ENCODE measurements at places on chromosomes 2 and 18. TPM values are rescaled to one million over a fixed set of nuclear protein-coding genes. Genes with fewer than 3 reads are reported as not detected.

Gene CCDC74A
- 65.7 TPM for polyA plus RNA-seq

Gene GMCL1
- 16.9 TPM for polyA plus RNA-seq

DNA sequence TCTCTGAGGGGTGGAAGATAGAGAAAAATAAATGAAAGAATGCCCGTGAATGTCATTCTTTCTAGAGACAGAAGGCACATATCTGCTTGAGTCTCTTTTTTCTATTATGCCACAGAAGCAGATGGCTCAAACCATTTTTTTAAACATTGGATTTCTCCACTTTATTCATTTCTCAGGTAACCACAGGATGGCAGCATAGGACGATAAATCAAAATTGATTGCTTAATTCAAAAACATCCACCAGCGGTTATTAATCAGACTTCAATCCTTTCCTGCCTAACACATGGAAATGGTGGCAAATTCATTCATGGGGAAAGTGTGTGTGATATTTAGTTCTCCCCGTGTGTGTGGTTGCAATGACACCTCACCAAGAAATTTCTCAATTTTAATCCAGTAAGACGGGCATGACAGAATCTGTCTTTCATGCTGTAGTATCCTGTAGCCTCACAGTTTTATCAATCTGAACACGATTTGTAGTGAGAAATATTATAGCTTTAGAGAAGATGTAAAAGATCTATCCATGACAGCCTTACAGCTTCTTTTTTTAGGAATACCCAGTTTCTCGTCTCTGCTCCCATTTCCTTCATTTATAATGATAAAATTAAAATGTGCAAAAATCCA lies 72.2 kb downstream of the DSC3 start:
- DNase-seq = no peak

- DNase-seq = no peak
Observed at GRCh38 chr2:68463287-68463877, 3.7 kb downstream of the FBXO48 start.

DNA sequence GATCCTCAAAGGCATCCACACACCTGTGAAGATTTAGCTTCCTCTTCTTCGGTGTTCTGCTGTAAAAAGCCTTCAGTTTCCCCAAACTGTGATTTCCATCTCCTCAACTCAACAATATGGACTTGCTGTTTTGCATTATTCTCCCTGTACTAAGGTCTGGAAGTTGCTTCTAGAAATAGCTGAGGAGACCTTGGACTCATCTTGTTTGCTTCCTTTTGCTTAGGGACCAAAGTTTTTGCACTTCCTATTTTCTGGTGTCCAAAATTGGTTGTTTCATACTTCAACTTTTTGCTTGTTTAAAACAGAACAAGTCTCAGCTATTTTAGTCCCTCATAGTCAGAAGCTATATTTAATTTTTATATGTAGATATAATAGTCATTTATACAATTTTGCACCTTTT lies 201.9 kb upstream of the COPS8 start:
- no peak for DNase-seq

All from GM12878 (cell line).